Activated CD4-positive, alpha-beta T cell treated with anti-CD3 and anti-CD28 coated beads for 1 hour (primary cell): ENCODE measurements at places on chromosomes 16 and 17.

DNA sequence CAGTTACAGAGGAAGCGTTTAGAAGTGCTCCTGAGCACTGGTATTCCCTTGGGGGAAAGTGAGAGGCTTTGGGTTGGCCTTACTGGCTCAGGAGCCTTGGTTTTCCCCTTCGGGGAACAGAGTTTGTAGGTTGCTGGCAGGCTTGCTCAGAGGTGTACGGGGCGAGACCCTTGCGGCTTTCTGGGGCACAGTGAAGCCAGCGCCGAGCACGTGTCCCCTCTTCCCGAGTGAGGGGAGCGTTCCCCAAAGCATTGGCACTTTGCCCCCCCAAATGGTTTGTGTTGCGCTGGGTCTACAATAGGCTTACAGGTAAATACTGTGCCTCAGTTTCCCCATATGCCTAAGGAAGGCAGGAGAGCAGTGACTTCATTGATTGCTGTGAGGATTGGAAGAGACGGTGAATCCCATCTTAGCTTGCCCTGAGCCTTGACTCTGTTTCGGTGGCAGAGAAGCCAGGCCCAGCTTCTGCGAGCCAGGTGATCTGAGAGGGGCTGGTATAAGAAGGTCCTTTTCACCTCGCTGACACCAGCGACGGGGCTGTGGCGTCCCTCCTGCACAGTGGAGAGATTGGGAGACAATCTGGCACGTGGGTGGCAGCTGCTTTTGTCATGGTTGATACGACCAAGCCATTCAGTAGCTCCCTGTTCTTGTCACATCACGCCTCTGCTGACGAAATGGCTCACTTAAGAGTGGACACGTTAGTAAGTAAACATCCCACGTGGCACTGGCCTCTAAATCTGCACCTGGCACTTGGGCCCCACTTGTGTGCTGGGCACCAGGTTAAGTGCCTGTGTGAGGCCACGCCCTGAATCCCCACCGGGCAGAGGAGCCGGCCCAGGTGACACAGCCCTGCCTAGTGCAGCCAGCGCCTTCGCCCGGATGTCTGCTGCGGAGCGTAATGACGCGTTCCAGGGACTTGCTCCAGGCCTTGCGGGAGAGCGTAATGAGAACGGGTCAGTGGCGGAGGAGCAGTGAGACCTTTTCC is 55.0 kb downstream of the MEAK7 start:
- no peak for DNase-seq

DNA sequence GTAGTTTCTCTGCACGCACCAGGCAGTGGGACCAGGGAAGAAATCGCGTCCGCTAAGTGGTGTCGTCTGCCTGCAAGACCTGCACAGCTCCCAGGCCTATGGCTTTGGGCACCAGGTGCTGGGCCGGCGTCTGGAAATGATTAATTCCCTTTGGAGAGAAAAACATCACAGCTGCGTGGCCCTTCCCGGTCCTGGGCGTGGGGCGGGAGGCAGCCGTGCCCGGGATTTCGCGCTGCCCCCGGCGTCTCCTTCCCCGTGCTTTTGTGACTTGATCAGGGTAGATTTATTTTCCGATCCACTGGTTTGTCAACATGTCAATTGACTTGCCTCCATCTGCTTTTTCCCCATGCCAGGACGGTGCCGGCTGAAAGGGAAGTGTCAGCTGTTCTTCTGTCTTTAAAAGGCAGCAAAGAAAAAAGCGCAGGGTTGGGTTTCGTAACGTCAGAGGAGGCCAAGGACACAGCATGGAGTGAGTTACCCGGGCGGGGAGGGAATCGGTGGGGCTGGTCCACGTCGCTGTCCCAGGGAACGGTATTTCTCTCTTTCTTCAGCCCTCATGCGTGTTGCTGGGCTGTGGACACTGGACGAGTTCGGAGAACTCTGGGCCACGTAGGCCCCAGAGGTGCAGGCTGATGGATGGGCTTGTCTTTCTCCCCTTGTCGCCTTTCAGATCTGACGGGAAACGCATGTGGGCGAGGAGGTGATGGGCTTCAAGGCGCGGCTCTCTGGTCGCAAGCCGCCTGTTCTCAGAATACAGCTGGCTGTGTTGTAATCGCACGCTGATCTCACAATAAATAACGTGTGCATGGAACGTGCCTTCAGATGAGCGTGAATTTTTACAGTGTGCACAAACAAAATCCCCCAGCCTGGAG is 188.1 kb upstream of the ZNF469 start:
- DNase-seq: no peak

DNA sequence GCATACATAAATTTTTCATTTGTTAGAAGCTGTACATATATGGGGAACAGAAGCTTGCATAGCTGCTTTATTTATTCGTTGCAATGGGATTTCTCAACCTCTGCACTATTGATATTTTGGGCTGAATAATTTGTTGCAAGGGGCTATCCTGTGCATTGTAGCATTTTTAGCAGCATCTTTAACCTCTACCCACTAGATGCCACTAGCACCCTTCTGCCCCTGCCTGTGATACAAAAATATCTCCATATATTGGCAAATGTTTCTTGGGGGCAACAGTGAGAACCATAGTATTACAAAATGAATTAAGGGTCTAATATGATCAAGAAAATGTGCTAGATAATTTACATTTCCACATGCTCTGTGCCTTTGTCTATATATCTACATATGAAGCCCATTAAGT is 1401.0 kb downstream of the CDH11 start:
- DNase-seq: no peak

DNA sequence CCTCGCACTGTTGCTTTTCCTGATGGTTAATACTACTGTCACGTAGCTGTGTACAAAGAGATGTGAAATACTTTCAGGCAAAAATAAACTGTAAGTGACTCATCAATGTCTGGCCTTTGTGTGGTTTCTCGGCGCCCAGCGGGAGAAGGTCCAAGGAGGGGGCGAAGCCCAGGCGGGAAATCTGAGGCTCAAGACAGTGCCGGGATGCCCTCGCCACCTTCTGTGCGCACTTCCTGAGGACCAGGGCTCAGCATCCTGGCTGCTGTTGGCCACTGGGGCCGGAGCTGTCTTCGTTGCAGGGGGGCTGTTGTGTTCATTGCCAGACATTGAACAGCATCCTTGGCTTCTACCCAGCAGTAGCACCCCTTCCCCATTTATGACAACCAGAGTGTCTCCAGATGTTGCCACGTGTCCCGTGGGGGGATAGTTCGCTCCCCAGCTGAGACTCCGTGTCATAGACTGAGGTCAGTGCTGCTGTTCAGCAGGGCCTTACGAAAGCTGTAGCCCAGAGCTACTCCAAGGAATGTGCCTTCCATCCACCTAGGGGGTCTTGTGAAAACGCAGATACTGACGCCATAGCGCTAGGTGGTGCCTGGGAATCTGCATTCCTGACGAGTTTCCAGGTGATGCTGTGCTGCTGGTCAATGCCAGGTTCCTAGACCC is 67.3 kb upstream of the PLCG2 start:
- DNase-seq: no peak

- no peak for DNase-seq
Measured at GRCh38 chr17:81563861-81564586, 11.9 kb upstream of the FAAP100 start.

GRCh38 chr16:30076276-30076791 is 540 bp downstream of the PPP4C start:
- no peak for DNase-seq

- no peak for DNase-seq
Measured at GRCh38 chr17:81920612-81921536, 2.9 kb upstream of the SIRT7 start.

DNA sequence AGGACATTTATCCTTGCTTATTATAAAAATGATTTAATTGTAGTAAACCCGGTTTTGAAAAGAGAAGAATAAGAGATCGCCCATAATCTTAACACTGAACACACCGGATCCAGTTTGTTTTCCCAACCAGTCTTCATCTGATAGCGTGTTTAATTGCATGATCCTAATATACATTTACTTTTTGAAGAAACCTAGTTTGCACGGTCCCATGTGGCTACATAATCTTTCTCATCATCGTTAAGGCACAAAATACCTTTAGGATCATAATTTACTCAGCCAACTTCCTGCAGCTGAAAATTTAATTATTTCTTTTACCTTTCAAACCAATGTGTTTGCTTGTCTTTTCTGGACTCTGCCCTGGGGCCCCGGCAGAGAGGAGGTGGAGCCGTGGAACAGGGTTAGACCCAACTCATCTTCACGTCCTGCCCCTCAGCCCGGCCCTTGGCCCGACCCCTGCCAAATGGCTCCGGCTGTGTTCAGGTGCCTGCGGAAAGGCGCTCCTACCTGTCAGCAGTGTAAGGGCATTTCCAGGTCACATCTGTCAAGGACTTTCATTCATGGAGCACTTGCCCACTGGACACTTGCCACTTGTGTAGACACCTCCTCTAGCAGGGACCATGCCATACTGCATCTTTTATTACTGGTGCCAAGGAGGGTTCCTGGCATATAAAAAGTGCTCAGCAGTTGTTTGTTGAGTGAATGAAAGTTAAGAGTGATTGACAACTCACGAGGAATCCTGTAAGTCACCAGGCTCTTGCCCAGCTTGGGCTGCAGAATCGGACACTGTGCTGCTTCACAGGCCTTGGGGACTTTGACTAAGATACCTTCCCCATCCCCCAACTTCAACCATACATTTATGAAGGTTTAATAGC is 28.6 kb downstream of the SMARCE1 start:
- DNase-seq: no peak

DNA sequence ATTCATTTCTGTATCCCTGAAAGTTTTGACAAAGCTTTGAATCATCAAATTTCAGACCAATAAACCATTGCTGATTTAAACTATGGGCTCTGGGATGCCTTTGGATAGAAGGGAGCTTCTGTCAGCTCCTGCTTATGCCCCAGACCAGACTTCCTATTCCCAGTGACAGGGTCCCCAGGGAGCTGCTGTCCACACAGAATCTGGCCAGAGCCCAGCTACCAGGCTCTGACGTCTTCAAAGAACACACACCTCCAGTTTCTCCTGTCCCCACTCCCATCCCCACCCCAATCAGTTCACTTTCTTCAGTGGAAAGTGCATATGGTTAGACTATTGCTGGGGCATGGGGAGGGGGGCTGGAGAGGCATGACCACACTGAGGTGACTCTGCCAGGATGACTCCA is 51.6 kb upstream of the SREBF1 start:
- no peak for DNase-seq

GRCh38 chr17:49509588-49509917 is 14.5 kb downstream of the NGFR start:
- no peak for DNase-seq

DNA sequence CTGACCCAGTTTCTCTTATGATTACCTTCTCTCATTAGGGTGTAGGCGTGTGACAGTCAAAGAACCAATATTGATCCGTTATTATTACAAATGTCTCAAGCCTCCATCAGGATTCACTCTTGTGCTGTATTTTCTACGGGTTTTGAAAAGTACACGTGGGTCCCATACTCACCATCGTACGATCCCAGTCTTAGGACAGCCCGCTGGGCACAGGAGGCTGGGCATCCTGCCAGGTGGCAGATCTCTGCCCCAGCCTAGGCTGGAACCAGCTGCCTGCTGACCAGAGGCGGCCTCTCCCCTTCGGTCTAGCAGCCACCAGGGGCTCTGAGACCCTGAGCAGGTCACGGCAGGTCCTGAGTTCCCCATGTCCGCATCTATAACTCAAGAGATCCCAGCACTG is 2.0 kb upstream of the METRNL start:
- no peak for DNase-seq

GRCh38 chr16:54237-54581 is 581 bp downstream of the SNRNP25 start:
- no peak for DNase-seq

DNA sequence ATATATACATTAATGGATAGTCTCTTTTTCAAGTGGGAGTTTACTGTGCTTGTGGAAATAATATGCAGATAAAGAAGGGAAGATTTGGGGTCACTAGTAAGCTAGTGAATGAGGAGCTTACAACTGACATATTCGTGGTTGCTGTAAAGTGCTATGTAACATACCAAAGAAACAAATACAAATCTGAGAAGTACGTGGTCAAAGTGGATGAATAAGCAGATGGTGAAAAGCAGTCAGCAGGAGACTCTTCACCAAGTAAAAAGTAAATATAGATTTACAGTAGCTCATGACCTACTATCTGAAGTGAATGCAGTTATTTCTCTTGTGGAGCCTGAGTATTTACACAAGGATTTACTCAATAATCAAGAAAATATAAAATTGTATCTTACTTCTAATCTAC is 136.6 kb upstream of the ELAC2 start:
- no peak for DNase-seq

- DNase-seq: no peak
Measured at GRCh38 chr16:51708861-51709260, 557.8 kb upstream of the SALL1 start.

GRCh38 chr16:68250951-68251350 is 5.8 kb downstream of the PLA2G15 start:
- DNase-seq: no peak

- no peak for DNase-seq
Measured at GRCh38 chr17:4623249-4623648, 18.2 kb downstream of the ALOX15 start.

DNA sequence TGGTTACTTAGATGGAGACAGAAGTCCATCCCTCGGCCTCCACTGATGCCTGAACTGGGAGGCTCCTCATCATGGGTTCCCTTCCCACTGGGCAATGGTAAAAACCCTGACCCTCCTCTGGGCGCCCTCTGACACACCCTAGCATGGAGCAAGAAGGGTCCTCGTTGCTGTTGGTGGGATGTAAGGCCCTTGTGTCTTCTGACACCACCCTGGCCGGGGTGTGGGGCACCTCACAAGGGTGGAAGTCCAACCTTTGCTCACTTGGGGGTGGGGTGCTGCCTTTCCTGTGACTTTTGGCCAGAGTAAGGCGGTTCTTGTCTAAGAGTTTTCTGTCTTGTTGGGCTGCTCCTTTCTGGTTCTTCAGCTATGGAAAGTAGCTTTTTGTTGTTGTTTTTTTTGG is 28.7 kb downstream of the MPRIP start:
- no peak for DNase-seq

DNA sequence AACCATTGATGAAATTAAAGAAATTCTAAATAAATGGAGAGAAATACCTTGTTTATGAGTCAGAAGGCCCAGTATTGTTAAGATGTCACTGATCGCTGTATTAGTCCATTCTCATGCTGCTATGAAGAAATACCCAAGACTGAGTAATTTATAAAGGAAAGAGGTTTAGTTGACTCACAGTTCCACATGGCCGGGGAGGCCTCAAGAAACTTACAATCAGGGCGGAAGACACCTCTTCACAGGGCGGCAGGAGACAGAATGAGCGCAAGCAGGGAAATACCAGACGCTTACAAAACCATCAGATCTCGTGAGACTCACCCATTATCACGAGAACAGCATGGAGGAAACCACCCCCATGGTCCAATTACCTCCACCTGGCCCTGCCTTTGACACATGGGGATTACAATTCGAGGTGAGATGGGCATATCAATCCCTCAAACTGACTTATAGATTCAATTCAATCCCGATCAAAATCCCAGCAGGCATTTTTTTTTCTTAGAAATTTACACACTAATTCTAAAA is 157.2 kb downstream of the ENGASE start:
- DNase-seq: no peak

GRCh38 chr17:18315961-18316360 is 868 bp downstream of the SMCR8 start:
- DNase-seq: no peak

GRCh38 chr17:21419299-21420239 is 43.4 kb downstream of the KCNJ12 start:
- DNase-seq: no peak

GRCh38 chr17:17494870-17495535 is 1.2 kb downstream of the RASD1 start:
- DNase-seq: no peak

- DNase-seq: no peak
Measured at GRCh38 chr17:4365628-4366326, 698 bp downstream of the UBE2G1 start.
